ENCODE measurements at places on chromosomes 1 and 21.

- H3K36me3 ChIP-seq = peaks cover 3% of the 10 kb centered on the region
- no peak overlapping the region for H3K27ac ChIP-seq
- H3K27me3 ChIP-seq = no peaks in the 10 kb centered on the region
- no peak overlapping the region for H3K4me3 ChIP-seq
- H3K4me1 ChIP-seq = no peaks in the 10 kb centered on the region
These were observed 47.0 kb upstream of the MPC2 start for GRCh38 chr1:167983797-167984420.

GRCh38 chr1:109253803-109254620 is 4.7 kb downstream of the CELSR2 start:
- no peaks in the 10 kb centered on the region for H3K27me3 ChIP-seq
- peaks cover 3% of the 10 kb centered on the region for H3K4me1 ChIP-seq
- no peaks in the 10 kb centered on the region for H3K36me3 ChIP-seq
- no peak for DNase-seq

DNA sequence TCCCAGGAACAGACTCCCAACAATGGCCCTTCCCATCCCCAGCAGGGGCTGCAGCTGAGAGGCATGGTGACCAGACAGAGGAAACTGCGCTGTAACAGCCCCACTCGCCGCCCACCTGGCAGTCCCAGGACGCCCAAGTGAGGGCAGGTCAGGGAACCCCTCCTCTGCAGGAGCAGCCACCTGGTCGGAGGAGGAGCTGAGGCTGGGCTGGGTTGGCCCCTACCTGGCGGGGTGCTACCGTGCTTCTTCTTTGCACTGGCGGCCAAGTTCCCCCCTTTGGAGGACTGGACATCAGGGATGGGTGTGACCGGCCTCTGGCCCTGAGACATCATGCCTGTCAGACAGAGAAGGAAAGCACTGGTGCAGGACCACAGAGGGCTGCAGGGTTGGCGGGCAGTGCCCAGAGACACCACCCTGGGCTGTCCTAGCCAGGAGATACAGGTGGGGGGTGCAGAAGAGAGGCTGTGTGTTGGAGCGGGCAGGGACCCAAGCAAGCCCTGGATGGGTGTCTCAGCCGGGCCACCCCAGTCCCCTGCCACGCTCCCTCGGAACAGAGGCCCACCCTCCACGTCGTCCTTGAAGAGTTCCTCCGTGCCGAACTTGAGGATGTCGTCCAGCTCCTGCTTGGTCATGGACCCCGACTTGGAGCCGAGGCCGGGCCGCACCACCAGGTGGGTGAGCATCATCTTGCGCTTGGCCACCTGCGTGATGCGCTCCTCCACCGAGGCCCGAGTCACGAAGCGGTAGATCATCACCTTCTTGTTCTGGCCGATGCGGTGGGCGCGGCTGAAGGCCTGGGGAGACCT is 51.6 kb downstream of the CHD5 start:
- no peaks in the 10 kb centered on the region for H3K4me1 ChIP-seq
- DNase-seq = no peak
- no peak overlapping the region for H3K27ac ChIP-seq
- no peaks in the 10 kb centered on the region for H3K36me3 ChIP-seq
- H3K27me3 ChIP-seq = no peaks in the 10 kb centered on the region

DNA sequence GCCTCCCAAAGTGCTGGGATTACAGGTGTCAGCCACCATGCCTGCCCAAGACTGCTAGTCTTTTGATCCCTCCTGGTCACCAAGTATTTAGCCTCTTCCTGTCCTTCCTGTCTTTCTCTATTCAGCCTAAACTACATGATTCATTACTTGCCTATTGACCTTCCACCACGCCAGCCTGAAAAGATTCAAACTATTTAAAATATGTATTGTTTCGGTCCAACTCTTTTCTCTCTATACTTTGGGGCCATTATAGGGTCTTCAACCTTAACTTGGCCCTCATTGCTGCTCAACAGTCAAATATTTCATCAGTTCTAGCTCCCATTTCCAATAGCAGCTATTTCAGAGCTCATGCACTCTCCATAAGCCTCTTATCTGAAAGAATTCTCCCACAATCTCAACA is 153.0 kb downstream of the TNFSF18 start:
- DNase-seq = no peak
- H3K36me3 ChIP-seq = no peaks in the 10 kb centered on the region
- H3K27ac ChIP-seq = no peak overlapping the region
- peaks cover 24% of the 10 kb centered on the region for H3K4me1 ChIP-seq

DNA sequence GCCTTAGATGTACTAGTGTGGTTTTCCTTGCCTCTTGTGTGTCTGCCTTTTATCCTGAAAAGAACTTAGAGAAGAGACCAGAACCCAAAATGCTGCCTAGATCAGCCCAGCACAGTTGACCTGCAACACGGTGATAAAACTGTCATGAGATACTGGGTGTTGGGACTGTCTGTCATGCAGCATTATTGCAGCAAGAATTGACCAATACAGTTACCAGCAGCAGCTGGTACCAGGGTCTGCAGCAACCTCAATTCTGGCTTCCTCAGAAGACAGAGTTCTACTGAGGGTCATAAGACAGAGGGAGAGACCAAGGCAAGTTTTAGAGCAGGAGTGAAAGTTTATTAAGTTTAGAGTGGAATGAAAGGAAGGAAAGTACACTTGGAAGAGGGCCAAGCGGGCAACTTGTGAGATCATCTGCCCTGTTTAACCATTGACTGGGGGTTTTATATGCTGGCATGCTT is 182.0 kb downstream of the DYRK1A start:
- H3K27me3 ChIP-seq = no peaks in the 10 kb centered on the region
- H3K36me3 ChIP-seq = no peaks in the 10 kb centered on the region
- H3K4me1 ChIP-seq = peaks cover 8% of the 10 kb centered on the region
- no peak overlapping the region for H3K4me3 ChIP-seq

DNA sequence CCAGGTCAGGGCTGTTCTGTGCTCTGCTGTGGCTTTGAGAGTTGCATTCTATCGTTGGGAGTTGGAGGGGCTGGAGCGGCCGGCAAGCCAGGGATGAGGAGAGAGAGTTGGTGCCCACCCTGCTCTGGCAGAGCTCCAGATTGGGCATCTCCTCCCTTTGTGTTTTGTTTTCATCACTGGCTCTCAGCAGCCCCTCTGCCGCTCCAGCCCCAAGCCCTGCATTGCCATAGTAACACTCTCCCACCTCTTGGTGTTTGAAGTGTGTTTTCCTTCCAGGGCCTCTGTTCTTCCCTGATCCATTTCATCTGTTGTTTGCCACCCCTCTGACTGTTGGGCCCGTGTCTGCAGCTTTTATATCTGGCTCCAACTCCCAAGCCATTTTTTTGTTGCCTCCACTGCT is 152.7 kb downstream of the URB2 start:
- H3K36me3 ChIP-seq = no peaks in the 10 kb centered on the region
- H3K27ac ChIP-seq = no peak overlapping the region
- H3K27me3 ChIP-seq = no peaks in the 10 kb centered on the region
- no peak for DNase-seq
- no peaks in the 10 kb centered on the region for H3K4me1 ChIP-seq

DNA sequence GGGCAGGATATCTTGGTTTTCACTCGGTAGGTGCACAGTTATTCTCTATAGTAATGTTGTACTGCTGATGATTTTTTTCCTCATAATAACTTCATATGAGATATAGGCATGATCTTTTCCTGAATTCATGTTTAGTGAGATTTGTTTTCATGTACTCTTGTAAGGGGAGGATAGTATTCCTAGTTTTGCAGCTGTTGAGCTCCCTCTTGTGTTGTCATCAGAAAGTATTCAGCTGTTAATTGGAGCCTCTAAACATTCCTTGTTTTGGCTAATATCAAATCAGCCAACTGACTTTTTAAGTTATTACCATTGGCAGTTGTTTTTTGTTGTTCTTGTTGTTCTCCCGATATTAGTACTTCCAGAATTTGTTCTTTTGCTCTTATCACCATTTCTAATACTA is 24.4 kb downstream of the OR10R2 start:
- no peaks in the 10 kb centered on the region for H3K4me1 ChIP-seq
- H3K27ac ChIP-seq = no peak overlapping the region
- H3K4me3 ChIP-seq = no peak overlapping the region
- H3K27me3 ChIP-seq = no peaks in the 10 kb centered on the region
- DNase-seq = no peak
- H3K36me3 ChIP-seq = no peaks in the 10 kb centered on the region

DNA sequence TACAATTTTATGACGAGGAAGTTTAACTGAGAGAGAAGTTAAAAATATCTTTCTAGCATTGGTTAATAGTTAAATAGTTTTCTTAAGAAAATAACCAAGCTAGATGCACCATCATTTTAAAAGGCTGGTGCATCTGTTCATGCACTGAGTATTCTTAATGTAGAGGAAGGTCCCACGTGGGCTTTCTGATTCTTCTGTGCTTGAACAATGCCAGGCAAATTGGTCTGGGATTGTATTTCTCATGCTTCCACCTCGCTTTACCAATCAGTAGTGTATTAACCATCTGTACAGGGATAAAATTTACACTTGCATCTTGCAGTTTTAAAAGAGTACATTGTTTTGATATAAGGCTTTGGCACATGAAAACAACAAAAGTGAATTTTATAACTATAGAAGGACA is 47.4 kb upstream of the MTF2 start:
- H3K27me3 ChIP-seq = no peaks in the 10 kb centered on the region
- H3K27ac ChIP-seq = no peak overlapping the region
- no peak for DNase-seq
- no peaks in the 10 kb centered on the region for H3K36me3 ChIP-seq
- peaks cover 24% of the 10 kb centered on the region for H3K4me1 ChIP-seq

DNA sequence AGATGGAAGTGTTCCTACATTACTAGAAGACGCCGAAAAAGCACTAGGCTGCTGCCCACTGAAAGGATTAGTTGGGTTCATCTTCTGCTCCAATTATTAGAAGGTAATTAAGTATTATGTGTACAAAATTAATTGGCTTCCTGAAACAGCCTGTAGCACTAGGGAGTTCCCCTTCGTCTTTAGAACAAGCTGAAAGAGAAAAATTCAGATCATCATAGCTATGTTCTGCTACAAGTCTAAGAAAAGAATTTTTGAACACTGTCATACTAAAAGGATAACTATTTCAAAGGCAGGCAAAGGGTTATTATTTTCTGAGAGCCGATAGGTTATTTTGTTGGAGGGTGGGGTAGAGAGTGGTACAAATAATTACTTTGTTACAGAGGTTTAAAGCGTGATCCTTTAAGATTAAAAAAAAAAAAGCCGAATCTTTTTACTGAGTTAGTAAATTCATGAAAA is at the start of gene MCM3AP:
Gene MCM3AP (minus strand): TSS at position 406 of the 456 bp plus-strand sequence. CDS start 325 bp downstream, at position 81.
- peaks cover 22% of the 10 kb centered on the region for H3K36me3 ChIP-seq
- H3K4me3 ChIP-seq = peak within 1 kb of the TSS; percentile 69
- no peaks in the 10 kb centered on the region for H3K27me3 ChIP-seq
- DNase-seq = no peak
- H3K27ac ChIP-seq = peak within 1 kb of the TSS; percentile 70

DNA sequence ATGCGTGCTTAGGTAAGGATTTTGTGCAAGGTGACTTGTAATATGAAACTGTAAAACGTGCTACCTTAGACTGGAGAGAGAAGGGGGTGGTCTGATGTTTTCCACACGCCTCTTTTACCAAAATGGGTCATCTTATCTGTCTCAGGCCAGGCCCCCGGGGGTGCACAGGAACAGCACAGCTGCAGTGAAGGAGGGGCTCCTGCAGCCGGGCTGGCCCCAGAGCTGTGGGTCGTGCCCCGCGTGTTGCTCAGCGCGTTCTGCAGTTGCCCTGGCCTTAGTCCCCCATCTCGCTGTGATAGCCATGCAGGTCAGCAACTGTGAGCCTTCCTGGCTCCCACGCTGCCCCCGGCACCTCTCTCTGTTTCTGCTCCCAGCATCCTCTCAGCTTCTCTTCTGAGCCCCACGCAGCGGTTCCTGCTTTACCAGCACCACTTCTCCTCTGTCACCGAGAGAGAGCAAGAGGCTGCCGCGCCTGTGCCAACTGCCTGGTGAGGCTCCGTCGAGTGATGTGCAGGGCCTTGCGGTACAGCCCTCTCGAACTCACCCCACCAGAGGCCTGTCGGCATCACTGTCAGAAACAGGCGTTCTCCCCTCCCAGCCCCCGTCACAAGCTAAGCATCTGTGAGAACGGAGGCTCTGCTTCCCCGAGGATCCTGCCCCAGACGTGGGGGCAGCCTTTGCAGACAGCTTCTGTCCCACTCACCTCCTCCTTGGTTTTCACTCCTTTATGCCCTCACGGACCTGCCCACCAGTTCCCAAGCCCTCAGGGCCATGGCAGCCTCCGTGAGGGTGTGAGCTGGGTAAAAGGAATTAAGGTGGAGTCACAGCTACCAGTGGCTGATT is 73.3 kb downstream of the ADARB1 start:
- no peak overlapping the region for H3K27ac ChIP-seq
- peaks cover 12% of the 10 kb centered on the region for H3K4me1 ChIP-seq
- H3K27me3 ChIP-seq = no peaks in the 10 kb centered on the region
- no peak overlapping the region for H3K4me3 ChIP-seq

- no peaks in the 10 kb centered on the region for H3K36me3 ChIP-seq
- no peak for DNase-seq
- H3K4me3 ChIP-seq = no peak overlapping the region
- no peaks in the 10 kb centered on the region for H3K27me3 ChIP-seq
These were observed 51.8 kb downstream of the ANGPTL1 start for GRCh38 chr1:178819123-178819522.

DNA sequence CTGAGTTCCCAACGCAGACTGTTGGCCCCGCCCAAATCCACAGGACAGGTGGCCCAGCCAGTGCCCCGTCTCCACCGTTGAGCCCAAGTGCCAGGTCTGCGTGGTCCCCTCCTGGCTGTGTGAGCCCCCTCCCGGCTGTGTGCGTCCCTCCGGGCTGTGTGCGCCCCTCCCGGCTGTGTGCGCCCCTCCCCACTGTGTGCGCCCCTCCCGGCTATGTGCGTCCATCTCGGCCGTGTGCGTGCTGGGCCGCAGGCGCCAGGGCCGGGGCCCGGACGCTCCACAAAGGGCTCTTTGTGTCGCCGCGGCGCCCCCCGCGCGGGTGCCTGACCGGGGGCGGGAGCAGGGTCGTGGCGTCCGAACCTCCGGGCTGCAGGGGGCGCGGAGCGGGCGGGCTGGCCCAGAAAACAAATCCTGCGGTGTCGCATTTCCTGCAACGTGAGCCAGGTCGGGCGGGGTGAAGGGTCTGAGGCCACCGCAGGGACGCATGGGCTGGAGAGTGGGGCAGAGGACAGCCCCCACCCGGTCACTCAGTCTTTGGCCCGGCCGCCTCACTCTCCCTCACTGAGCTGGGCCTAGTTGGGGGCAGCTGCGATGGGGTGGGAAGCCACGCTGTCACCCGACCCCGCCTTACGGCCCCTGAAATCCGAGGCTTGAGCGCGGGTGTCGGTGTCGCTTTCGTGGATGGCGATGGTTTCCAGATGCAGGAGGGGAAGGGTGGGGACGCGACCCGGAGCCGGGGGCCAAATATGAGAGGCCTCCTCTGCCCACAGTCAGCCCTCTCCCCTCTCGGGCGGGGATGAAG is 18.8 kb downstream of the TNFRSF25 start:
- H3K27ac ChIP-seq = no peak overlapping the region
- peaks cover 13% of the 10 kb centered on the region for H3K4me1 ChIP-seq
- DNase-seq = no peak
- no peaks in the 10 kb centered on the region for H3K36me3 ChIP-seq
- peak overlapping the region; percentile 22 for H3K4me3 ChIP-seq
- peaks cover 29% of the 10 kb centered on the region for H3K27me3 ChIP-seq
